ENCODE measurements at places on chromosomes 12 and 14.

DNA sequence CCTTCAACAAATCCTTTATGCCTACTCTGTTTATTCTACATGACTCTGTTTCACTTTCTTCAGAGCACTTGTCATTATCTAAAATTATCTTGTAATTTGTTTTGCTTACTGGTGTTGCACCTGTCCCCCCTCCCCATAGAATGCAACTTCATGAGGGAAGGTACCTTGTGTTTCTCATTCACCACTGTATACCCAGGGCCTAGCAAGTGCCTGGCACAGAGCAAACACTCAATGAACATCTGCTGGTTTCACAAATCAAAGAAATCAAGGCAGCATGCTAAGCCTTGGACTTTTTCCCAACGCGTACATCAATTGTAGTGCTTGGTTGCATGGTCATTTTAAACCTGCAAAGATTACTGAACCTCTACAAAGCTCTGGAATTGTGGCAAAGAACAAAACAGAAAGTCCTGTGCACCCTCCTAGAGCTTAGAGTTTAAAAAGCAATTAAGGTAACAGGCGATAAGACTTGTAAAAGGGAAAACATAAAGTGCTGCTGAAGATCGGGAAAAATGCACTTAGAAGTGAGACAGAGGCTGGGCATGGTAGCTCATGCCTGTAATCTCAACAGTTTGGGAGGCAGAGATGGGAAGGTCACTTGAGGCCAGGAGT, 479.1 kb downstream of the MED13L start:
- no peak for DNase-seq

DNA sequence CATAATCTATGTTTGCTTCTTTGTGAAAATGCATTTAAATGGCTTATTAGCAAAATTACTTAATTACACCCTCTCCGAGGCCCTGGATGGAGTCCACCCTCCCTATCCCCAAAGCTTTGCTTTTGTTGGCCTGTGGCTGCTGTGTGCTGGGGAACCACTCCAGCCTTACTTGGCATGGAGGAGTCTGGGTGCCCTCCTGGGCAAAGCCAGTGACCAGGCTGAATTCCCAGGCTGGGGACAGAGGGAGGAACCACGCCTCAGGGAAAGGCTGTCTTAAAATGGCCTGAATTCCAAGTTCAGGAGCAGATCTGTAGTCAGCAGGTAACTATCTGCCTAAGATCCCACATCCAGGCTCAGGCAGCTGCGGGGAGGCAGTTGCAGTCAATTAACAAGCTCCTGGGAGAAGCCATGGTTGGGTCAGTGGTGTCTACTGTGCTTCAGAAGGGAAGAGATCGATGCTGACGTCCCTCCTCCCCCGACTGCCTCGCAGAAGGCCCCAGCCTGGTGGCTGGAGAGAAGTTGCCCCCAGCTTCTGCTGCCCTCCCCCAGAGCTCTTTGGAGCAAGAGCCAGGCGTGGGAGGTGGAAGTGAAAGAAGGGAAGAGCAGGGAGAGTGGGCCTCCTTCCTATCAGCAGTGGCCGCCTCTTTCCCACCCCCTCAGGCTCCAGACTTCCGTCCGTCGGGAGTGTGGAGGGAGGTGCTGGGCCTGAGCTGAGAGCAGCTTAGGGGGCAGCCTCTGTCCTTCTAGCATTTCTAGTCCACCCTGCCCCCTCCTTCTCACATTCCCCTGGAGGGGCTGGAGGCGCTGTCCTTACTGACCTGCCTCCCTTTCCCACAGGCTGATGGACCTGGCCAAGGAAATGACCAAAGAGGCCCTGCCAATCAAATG, 11.3 kb downstream of the VASH1 start:
- DNase-seq, result peak; percentile 72

DNA sequence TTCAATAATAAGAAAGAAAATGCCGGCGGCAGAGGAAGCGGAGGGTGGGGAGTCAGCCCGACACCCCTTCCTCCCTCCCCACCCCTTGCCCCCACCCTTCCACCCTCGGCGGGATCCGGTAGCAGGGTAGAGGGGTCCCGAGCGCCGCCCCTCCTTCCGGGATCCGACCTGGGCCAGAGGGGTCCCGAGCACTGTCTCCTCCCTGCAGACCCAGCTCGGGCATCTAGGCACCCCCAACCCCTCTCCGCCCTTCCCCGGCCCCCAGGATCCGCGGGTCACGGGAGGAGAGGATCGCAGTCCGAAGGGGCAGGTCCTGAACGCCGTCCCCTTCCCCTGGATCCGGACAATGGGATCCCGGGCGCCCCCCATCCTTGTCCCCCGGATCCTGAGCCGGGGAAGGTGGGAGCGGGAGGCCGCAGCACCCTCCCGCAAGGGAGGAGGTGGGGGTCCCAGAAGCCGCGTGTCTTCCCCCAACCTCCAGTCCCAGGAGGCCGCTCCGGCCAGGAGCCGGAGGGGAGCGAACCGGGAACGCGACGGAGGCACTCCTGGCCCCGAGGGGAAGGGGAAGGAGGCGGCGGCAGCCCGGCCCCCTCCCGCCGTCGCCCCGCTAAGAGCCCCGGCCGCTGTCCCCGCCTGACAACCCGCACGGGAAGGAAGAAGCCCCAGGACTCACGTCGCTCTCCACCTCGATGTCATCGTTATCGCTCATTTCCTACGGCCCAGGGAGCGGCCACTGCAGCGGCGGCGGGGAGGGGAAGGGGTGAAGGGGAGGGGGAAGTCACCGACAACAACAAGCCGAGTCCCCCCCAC, 481 bp downstream of the MAX start:
- peak; percentile 41 for DNase-seq

DNA sequence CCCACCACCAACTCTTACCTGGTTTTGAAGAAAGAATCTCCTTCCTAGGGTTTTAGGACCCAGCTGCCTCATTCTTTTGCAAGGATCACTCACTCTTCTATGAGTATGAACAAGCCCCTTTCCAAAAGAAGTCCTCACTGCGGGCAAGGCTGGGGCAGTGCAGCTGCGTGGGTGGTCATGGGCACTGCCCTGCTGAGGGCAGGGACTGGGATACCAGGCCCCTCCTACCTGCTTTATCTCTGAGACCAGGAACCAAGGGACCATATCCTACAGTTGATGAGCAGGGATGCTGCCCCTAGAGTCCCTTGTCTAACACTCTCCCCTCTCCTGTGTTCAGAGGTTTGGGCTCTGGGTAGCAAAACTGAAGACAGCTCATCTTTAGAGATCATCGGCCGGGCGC, 20.5 kb downstream of the HPD start:
- DNase-seq, result no peak

GRCh38 chr12:111268738-111269572, 99.9 kb downstream of the PHETA1 start:
- peak; percentile 28 for DNase-seq

DNA sequence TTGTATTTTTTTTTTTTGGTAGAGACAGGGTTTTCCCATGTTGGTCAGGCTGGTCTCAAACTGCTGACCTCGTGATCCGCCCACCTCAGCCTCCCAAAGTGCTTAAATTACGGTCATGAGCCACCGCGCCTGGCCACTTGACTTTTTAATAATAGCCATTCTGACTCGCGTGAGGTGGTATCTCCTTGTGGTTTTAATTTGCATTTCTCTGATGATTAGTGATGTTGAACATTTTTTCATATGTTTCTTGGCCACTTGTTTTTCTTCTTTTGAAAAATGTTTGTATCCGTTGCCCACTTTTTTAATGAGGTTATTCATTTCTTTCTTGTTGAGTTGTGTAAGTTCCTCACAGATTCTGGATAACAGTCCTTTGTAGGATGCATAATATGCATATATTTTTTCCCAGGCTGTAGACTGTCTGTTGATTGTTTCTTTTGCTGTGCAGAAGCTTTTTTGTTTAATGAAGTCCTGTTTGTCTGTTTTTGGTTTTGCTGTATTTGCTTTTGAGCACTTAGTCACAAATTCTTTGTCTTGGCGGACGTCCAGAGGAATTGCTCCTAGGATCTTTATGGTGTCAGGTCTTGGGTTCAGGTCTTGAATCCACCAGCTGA, 10.3 kb upstream of the PGAM5 start:
- DNase-seq, result no peak

DNA sequence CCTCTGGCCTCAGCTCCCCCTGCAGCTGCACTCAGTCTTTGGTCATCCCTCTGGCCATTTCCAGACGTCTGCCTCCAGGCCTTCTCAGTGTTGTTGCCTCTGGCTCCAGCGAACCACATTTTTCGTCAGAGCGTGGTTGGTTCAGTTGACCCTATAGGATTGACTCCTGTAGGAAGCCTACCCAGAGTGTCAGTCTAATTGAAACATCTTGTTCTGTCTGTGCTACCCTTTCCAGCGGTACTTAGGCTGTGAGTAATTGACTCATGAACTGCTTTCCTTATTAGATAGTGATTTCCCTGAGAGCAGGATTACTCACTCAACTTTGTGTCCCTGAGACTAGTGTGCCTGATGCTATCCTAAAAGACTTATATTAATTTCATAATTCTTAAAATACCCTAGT, 373.2 kb downstream of the ATP23 start:
- no peak for DNase-seq

DNA sequence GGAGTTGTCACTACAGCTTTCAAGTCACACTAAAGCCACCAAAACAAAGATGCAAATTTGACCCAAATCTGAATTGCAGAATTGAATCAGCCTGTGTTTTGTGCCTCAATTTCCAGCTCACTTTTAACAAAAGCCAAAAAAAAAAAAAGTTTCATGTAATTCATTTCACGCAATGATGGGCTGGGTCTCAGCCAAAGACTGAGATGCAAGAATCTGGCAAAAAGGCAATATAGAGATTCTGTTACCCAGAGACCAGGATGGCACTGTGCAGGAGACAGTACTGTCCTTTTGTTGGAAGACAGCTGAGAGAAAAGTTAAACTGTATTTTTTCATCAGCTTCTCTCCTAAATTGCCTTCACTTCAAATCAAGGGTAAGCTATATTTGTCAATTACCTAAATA, 205.7 kb upstream of the NPAS3 start:
- DNase-seq, result no peak

DNA sequence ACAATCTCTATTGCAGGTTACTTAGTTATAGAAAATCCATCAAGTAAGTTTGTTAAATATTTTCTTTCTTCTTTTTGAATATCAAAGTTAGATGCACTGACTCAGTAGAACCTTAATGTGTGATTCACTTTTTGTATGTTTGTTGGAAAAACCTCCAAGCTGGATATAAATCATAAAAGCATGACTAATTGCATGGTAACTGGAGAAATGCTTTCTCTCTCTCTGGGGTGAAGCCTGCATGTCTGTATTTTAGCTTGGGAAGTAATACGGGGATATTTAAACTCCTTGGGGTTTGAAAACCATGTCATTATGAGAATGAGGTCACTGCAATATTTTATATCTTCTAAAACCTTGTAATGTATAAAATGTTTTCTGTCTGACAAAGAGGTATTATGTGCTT, 58.6 kb upstream of the MYF6 start:
- DNase-seq, result no peak

Data from OCI-M1 (cell line).